Upper lobe of right lung (tissue), 1 donor: ENCODE measurements at places on chromosomes 7 and 10.

DNA sequence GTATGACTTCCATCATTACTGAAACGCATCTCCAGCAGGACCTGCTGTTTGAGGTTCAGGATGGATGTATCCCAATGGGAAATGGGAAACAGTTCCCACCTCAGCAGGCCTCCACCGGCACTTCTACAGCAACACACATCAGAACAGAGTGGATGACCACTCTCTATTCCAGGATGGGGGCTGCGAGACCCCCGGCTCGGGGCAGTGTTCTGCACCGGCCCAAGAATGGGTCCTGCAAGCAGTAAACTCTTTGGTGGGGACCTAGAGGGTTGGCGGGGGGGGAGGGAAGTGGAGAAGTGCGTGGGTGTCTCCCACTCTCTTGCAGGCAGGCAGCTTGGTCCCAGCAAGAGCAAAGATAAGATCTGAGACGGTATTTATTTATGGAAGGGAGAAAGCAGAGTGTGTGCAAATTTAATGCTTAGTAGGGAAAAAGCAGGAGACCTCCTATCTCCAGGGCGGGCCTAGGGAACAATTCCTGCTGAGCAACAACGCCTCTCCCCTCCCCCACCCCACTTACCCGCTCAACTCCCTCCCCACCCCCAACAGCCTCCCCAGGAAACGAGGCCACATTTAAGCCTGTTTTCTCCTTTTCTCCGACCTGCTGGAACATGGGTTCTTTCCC lies 4.0 kb downstream of the SFMBT2 start:
- no peak for DNase-seq

- DNase-seq: no peak
These were observed 15.1 kb upstream of the TTYH3 start for GRCh38 chr7:2616387-2617324.

DNA sequence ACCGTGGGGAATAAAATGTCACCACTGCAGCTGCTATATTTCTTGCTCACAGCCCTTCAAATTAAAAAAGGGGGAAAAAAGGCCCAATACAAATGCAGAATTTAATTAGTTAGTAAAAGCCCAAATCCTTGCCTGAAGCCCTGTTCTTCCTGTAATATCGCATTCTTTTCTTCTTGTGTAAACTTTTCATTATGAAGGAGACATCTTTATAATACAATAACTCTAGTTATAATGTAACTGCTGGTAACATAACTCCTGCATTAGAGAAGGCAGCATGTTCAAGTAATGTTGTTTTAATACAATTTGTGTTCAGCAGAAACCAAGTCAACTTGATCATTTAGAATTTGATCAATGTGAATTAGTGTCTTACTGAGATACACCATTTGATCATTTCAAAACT lies 250.9 kb downstream of the CHCHD3 start:
- no peak for DNase-seq

DNA sequence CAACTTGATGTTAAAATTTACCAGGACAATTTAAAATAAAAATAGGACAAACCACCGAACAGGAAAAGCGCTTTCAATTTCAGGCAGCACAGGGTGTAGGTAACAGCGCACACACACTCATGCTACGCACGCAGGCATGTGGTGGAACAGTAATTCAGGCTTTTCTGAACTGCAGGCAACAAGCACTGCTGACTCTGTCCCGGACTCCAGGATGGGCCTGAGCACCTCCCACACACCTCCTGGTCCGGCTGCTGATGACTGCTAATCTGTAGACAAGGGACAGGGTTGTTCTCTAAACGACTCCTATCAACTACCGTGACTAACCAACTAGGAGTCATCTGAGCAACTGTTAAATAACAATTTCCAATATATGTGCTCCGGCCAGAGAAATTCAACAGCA lies 192.6 kb upstream of the FRMD4A start:
- DNase-seq: no peak

- DNase-seq: no peak
These were observed 6.1 kb upstream of the PDK4 start for GRCh38 chr7:95602421-95602820.

DNA sequence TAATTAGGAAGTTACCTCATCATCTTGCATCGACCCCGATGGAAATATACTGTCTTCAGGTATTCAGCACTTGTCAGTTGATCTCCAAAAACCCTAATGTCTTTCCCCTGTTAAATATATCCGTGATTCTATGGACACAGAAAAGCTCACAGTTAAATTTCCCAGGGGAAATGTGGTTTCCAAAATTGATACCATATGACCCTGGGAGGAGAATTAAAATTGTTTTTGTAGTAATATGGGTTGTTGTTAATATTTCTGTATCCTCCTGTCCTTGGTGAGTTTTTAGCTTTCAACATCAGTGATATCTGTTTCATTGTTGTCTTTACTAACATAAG lies 132.1 kb downstream of the CELF2 start:
- DNase-seq: no peak

- DNase-seq: no peak
These were observed 176.2 kb downstream of the GNAT3 start for GRCh38 chr7:80335511-80336231.

DNA sequence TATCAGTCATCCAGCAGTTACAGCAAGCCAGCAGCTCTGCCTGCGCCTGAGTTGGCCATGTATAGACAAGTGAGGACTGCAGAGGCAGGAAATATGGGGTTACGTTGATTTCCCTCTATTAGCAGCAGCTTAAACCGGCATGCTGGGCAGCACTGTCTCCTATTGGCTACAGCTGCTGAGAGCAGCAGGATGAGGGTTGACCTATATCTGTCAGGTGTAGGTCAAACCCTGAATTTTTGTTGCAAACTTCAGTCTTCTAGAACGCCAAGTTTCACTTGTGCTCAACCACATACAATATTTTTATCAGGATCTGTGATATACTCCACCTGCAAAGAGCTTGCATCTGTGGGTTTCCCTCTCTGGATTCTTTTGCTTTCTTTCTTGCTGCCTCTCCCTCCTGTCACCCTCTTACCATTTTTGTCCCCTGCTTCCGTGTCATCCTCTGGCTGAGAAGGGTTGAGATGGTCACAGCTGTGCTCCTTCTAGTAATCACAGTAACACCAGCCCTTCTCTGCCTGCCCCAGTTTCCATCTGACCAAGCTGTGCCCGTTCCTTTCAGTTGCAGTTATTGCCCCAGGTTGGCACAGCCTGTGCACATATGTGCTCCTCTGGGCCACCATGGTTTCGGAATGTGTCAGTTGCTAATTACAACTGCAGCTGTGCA lies 23.8 kb upstream of the GLCCI1 start:
- DNase-seq: no peak

- no peak for DNase-seq
These were observed 88.9 kb upstream of the PAX2 start for GRCh38 chr10:100656454-100656853.

DNA sequence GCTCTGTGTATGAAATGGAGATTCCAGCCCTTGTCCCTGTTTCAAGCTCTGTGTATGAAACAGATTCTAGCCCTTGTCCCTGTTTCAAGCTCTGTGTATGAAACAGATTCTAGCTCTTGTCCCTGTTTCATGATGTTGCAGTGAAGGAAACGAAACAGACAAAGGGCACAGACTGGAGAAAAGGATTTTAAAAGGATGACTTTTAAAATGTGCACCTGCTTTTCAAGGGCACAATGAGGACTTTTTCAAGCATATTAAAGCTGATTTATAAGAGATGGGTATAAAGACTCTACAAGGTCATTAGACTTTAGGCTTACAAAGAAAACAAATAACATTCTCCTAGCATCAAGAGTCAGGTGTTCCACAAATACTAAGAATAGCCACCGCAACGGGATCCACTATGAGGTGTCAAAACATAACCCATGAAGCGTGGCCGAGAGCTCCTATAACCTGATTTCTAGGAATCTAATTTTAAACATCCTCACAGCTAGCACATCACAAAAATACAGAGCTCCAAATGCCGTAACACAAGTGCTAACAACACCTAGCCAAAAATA lies 29.0 kb downstream of the DIP2C start:
- no peak for DNase-seq

DNA sequence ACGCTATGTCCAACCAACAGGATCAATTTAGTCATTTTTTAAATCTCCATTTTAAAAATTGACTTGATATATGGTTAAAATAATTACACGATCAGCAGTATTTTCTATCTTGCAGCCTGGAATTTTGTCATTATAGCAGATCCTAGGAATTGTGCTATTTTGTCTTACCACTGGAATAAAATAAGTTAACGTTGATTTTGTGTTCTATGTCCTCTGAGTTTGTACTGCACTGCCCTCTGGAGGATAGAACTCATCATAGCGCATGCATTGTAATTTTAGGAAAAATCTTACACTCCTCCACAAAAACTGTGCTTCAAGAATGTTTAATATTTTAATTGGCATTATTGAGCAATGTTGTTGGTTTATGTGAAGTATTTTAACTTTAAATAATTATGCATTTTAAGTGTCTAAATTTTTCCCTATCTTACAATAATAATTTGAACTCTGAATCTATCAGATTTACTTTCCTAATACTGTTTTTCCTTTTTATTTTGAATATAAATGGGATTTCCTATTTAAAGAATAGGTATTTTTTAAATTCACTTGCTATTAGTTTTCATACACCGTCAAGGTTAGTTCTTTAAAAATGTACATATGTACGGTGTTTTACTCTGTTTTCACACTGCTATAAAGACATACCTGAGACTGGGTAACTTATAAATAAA lies 220.1 kb downstream of the PPP1R3A start:
- no peak for DNase-seq
